ENCODE measurements at places on chromosomes 7 and 10.

- DNase-seq, result no peak
These were observed 121.6 kb downstream of the HECW1 start for GRCh38 chr7:43234073-43234472.

DNA sequence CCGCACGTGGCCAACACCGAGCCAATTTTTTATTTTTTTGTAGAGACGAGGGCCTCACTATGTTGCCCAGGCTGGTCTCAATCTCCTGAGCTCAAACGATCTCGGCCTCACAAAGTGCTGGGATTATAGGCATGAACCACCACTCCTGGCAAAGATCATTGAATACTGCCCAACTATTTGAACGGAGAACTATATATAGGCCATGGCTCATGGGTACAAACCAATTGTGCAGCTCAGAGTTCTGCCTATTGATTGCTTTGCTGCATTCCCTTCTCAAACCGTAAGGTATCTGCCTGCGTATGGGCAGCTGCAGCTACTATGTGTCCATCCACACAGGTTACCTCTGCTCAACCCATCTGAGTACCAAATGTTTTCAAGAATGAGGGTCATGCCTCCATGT, 9.7 kb upstream of the SLC25A16 start:
- no peak for DNase-seq

DNA sequence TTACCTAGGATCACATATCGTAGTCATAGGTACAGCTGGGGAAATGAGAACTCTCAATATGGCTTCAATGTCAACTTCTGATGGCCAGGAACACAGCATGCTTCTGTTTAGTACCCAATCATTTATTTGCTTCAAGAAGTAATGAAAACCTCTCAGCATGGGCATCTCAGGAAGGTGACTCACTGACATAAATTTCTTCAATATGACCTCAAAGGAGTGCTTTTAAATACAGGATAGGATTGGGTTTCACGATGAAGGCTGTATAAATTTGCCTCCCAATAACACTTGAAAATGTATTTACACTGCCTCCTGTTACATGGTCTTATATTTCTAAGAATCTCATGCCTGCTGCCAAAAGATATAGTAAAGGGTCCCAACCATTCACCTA, 15.1 kb downstream of the ITGA8 start:
- no peak for DNase-seq

DNA sequence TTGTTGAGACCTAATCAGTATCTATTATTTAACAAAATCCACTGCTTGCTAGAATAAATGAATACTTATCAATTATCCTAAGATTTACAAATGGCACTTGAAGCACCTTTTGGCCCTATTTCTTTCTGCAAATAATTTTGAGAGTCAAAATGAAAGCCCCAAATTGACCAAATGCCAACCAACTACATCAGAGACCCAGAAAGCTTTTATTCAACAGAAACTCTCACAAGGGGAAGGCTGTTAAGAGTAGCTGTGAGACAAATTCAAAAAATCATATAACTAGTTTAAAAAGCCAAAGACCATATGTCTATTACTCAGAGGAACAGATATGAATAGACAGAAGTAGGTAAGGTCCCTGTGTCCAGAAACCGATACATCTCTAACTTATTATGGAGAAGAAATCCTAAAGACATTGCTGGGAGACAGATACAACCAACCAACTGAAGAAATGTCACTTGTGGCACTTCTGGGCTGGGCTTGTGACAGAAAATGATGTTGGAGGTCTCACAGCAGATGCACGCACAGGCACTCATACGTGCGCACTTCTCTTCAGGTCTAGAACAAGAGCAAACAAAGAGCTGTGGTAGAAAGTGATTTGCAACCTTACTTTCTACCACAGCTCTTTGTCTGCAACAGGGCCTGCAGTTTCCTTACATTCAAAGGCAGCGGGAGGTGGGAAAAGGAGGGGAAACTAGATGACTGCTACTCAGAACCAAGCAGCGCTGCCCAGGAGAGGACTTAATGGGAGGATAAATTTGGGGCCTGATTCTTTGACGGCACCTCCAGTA, 58.6 kb upstream of the KCNIP2 start:
- DNase-seq, result no peak

DNA sequence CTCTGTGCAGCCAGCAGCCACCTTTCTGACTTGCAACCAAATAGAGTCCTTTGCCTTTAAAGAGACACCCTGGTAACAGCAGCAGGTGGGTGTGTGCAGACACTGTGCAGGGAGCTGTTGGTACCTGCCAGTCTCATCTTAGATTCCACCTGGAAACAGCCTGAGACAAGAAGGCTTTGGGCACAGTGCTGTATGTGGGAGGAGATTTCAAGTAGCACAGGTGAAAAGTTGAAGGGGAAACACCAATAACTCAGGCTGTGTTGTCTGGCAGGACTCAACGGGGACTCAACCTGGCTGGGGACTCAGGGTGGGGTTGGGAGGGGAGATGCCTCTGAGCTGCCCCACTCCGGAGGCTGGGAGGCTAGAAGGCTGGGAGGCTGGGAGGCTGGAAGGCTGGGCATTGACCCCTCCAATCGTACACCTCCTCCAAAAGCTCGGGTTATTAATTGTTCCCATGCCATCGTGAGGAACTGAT, 6.7 kb downstream of the CPXM2 start:
- DNase-seq, result no peak

GRCh38 chr7:36923943-36924436, 199.7 kb upstream of the AOAH start:
- DNase-seq, result no peak

- no peak for DNase-seq
These were observed 41.6 kb downstream of the CDC123 start for GRCh38 chr10:12237265-12238220.

DNA sequence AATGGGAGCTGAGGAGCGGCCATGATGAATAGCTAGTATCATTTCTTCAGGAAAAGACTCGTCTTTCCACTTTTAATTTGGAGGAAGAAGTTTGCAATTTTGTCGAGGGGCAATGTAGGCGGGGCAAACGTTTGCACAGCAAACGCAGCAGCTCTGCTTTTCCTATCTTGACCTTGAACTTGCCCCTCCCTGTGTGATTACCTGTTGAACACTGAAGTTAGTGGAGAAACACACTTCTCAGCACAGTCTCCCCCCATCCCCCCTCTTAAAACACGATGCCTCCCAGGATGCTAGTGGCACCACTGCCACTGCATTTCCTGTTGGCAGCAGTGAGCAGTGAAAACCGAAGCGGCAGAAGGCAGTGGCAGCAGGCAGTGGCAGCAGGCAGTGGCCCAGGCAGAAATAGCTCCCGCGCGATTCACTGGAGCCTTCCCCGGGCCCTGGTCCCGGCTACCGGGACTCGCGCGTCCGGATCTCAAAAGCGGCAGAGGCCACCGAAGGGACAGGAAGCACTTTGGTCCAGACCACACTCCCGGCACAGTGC, at the start of gene EPDR1:
Gene EPDR1, plus strand, starts transcription at position 336 of the 544 bp plus-strand sequence. CDS start 300 bp downstream, outside the sequence.
- DNase-seq, result peak; percentile 75
